ENCODE measurements at places on chromosomes 5 and 9.

GRCh38 chr5:79853676-79854418 lies 137.2 kb downstream of the MTX3 start:
- DNase-seq = no peak

GRCh38 chr9:98364086-98364485 lies 108.6 kb upstream of the TBC1D2 start:
- no peak for DNase-seq

DNA sequence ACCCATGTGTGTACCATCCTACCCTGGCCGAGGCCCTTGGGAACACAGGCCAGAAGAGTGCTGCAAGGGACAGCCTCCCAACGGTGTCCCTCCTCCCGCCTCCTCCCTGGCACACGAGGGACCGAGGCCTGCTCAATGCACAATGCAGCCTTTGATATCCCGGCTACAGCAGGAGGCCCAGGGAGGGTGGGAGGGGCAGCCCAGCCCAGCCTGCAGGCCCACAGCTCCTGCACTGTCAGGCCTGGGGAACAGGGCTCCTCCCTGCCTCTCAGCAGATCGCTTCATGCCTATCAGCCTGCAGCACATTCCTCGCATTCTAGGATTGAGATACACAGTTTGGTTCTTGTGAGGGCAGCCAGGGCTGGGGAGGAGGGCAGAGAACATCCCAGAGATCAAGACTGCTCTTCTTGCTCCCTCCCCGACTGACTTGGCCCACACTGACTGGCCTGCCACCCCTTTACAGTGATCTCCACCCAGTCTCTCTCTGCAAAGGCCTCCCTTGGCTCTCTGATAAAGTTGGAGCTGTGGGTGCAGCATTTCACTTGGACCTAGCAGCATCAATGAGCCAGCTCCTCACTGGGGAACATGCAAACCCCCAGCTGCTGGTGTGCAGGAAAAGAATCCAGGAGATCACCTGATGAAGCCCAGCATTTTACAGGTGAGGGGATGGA lies at the start of gene SH3TC2:
Gene SH3TC2 (minus strand): TSS at position 46 of the 671 bp plus-strand sequence. CDS start 40 bp downstream, at position 6.
- DNase-seq = no peak

GRCh38 chr5:111321376-111321775 lies 97.2 kb downstream of the CAMK4 start:
- no peak for DNase-seq

DNA sequence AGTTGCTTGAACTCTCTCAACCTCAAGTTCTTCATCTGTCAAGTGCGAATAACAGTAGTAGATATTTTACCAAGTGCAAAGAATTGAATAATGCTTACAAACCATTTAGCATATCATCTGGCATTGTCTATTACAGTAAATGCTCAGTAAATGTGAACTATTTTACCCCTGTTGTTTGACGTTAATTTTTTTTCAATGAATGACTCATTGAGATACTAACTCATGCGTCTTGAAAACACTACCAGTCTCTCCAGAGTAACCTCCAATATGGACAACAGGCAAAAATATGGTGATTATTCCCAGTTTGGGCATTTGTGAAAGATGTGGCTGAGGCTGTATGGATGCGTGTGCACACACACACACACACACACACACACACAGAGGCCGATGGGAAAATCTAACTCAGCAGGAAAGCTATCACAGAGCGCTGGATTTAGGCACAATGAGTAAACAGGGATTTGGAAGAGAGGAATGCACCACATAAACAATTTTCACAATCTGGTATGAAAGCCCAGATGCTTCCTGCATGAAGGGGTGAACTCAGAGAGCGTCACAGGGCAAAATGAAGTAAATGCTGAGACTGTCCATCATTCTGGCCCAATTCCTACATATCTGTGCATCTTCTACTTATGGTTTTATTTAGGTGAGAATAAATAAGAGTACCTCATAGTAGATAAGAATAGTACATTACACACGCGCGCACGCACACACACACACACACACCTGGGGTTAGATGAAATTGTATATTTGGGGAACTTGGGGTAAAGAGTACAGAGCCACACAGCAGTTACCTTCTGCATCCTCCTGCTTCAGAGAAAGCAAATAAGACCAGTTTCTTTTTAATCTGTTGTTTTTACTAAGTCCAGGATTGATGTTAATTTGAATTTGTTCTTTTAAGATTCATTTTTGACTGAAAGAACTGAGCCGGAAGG lies 128.7 kb downstream of the PALM2AKAP2 start:
- no peak for DNase-seq

DNA sequence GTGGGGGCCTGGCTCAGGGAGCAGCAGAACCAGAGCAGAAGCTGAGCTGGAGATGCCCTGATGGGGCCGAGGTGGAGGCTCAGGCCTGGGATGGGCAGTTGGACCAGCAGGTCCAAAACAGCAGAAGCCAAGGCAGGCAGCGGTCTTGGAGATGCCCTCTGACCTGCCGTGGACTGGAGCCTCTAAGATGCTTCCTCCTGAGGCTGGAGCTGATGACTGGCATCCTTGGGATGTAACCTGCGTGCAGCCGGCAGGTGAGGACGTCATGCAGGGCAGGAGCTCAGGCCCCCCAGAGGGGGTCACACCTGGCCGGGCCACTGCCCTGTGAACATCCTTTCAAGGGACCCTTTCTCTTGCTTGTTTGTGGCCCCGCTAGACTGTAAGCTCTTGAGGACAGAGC lies 162.0 kb downstream of the RGS3 start:
- no peak for DNase-seq

- no peak for DNase-seq
These were observed 93.0 kb downstream of the PHF2 start for GRCh38 chr9:93669116-93669957.

GRCh38 chr5:72040513-72040912 lies 66.8 kb upstream of the MAP1B start:
- DNase-seq = no peak

DNA sequence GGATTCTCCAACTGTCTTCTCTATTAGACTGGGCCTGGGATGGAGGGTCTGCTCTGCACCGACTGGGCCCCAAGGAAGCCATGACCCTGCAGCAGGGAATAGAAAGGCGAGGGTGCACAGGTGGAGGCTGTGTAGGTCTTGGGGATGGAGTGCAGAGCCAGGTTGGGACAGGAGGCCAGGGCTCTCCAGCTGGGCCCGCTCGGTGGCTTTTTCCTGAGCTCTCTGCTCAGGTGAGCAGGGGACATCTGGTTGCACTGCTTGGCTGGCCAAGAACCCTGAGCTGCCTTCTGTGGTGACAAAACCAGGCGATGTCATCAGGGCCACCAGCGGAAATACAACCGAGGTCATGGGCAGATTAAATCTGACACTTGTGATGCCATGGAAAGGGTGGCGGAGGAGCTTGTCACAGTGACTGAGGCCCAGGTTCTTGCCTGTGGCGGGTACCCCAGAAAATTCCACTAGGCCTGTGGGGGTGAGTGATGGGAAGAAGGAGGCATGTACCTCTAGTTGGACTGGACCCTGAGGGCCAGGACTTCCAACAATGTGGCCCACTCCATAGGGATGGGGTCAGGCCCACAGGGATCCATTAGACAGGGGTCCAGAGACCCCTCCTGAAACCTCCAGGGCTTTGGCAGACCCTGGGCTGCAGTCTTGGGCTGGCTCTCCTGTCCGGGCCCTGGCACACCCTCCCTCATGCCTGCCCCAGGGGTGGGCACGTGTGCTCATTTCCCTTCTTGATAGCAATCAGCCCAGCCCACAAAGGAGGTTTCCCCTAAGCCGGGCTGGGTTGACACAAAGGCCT lies 4.4 kb upstream of the IL3 start:
- no peak for DNase-seq

DNA sequence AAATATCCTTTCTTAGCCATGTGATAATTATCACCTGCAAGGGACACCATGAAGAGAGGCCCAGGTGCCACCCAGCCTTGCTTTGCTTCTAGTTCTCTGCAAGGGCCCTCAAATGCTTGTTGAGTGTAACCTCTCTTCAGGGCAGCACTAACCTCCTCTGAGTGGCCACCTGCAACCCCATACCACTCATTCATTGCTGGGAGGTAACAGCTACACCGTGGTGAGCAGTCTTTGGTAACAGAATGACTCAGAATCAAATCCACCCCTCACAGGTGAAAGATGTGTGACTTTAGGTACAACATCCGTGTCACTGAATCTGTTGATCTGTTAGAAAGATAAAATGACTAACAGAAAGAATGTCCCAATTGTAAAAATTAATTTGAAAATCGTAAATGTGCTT lies 365.1 kb upstream of the TRPC7 start:
- no peak for DNase-seq

DNA sequence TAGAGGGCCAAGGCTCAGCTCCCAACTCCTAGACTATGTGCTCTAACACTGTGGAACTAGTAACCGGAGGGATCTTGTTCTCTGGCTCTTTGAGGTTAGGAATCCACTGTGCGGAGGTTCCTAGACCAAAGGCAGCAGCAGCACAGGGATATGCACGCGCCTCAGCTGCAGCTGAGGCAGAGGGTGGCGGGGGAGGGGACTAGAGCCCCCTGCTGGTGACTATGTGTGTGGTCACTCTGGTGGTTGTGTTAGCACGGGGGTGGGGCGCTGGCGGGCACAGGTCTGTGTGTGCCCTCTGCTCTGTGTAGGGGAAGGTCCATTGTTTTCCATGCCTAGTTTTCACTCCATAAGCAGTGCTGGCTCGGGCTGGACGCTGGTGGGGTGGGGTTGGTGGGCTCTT lies 458.0 kb upstream of the IZUMO3 start:
- DNase-seq = no peak

DNA sequence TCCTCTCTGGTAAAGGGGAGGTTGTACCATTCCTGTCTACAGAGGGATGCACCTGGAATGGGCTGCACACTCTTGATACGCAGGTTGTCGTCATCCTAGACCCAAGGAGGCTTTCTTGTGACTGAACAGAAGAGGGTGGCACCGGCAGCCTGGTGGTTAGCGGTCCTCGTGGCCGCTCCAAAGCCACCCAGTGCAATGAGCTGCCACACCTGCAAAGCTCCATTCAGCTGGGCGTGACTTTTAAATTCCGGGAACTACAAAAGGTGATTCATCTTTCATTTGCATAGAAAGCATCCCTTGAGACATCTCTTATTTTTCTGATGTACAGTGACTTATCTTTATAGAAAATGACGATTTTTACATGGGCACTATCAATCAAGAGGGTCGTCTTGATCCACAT lies 286.1 kb upstream of the IRX1 start:
- DNase-seq = no peak

All from NCI-H1105 (cell line).